Central memory CD8-positive, alpha-beta T cell (primary cell): ENCODE measurements at places on chromosomes 7 and 10.

GRCh38 chr7:123126171-123126570 lies 73.6 kb downstream of the SLC13A1 start:
- no peak for DNase-seq

DNA sequence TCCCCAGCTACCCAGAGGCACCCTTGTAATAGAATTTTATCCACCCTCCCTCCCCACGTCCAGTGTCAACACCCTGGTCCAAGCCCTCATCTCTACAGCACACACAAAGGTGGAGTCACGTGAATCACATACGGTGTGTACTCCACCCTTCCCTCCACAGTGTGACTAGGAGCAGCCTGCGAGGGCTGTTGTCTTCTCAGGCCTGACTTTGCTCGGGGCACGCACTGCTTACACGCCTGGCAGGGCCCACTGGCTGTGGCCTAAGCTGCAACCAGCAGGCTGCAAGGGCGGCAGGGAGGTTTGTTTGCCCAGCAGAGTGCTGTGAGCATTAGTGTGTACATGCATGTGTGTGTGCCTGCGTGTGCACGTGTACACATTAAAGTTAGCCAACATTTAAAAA lies 93.7 kb downstream of the COBL start:
- no peak for DNase-seq

DNA sequence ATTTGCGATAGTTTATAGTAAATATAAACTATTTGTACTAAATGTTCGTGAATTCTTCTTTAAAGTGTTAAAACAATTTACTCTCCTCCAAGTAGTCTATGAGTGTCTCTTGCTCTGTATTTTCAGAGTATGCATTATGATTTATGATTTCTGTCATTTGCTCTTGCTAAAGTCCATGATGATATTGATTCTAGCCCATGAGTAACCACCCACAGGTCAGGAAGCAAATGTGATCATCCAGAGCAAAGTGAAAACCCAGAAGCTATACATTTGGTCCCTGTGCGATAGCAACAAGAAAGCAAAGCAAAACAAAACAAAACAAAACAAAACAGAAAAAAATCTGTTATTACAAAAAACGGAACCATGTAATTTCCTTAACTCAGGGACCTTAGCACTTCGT lies 225.9 kb downstream of the HDAC9 start:
- no peak for DNase-seq

GRCh38 chr7:52635021-52635420 lies 400.4 kb upstream of the POM121L12 start:
- DNase-seq: no peak

DNA sequence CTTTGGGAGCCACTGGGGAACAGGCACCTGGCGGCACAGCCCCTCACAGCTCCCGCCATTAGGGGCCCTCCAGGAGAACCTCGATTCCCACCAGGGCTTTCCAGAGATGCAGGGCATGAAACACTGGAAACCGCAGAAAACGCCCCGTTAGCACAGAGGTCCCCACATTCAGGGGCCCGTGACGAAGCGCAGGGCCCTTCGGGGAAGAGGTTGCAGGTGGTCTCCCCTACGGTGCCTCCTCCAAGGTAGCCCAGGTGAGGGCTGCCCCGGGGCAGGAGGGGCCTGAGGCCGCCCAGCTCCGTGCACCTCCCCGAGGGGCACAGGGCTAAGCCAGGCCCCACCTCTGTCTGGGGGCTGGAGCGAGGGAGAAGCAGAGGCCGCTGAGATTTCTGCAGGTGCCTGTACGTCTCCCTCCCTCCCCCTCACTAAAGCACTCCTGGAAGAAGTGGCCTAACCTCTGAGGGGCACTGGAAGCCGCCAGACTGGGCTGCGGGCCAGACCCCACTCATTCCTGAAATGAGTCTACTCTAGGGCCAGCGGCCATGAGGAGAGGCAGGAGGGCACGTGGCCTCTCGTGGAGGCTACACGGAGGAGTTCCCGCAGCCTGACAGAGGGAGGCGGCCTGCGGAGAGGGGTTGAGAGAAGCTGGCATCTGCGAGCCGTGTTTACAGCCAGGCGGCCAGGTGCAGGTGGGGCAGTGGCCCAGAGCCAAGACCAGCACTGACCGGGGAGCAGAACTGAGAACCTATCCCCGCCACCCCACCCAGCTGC lies 6.9 kb downstream of the PDGFA start:
- no peak for DNase-seq

DNA sequence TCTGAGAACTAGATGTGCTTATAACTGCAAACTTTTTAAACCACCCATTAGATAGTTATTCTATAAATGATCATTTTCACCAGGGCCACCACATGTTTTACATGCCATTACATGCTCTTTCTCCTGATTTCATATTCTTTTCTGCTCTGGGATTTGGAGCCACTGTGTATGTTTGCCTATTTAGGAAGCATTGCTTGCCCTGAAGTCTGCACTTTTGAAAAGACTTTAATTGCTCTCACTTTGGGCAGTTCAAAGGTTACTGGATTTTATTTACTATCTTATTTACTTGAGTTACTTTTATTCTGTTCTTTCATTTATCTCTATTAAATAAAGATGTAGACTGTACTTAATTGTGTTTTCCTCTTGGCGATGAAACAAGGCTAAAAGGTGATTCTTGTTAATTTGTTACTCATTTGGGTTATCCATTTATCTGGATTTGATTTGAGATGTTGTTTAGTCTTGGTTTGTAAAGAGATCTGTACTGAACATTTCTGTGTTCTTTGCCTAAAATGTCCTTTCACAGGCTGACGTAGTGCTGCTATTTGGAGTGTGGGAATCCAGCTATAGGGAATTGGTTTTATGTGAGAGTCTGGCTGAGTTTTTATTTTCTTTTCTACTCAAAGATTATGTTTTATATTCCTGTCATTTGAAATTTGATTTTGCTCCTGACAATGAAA lies 88.8 kb downstream of the SUGCT start:
- no peak for DNase-seq

- peak; percentile 46 for DNase-seq
These were observed 36.4 kb downstream of the DPYSL4 start for GRCh38 chr10:132223156-132223590.

- no peak for DNase-seq
These were observed 115.3 kb upstream of the BMPER start for GRCh38 chr7:33789871-33790630.

- no peak for DNase-seq
These were observed 18.8 kb downstream of the DNAJC9 start for GRCh38 chr10:73228247-73228646.

DNA sequence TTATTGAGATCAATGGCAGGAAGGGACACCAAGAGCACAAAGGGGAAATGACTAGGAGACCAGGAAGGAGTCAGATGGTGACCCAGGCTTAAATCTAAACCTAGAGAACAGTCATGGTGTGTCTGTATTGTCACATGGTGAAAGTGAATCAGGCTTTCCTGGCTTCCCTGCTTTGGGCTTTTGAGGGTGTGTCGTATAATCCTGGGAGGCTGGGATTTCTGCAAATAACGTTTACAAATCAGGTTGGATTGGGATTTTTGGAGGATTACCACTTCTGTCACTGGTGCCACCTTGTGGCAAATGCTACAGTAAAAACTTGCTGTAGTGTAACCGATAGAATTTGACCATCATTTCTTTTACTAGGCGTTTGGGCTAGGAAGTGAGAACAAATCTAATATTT lies 502.6 kb downstream of the NRG3 start:
- no peak for DNase-seq

DNA sequence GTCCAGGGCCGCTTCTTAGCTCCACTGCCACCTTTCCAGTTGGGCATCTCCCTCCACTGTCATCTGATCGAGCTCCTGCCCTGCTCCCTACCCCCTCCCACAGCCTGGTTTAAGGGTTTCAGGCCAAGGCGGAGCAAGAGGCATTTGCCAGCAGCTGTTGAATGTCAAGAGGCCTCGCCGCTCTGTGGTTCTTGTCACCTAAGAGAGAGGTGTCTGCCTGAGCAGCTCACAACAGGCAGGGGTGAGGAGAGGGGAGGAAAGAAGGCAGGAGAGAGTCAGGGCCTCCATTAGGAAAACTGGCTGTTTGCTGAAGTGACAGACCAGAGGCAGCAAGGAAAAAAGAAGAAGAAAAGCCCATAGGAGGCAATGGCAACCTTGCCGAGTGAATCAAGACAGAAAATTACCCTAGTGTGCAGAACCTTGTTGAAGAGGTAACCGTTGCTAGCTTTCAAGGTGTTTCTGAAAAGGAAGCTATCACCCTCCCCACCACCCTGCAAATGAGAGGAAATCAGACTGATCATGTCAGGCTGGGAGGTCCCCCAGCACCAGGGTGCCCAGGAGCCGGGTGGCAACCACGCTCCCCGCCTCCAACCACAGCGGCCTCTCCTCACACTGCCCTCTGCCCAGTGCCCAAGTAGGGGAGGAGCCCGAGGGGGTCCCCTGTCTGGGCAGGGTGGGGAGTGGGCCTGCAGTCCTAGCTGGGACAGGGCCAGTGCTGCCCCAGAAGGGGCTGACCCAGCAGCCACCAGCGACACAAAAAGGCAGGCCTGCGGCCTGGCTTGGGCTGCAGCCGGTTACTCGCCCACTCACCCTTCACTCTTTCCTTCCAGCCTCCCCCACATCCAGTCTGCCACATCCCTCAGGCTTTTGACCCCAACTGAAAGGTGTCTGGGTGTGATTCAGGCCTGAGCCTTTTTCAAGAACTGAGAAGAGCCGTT lies 7.1 kb downstream of the GATA3 start:
- peak; percentile 49 for DNase-seq

GRCh38 chr10:71726580-71727104 lies 7.1 kb upstream of the C10orf105 start:
- no peak for DNase-seq

DNA sequence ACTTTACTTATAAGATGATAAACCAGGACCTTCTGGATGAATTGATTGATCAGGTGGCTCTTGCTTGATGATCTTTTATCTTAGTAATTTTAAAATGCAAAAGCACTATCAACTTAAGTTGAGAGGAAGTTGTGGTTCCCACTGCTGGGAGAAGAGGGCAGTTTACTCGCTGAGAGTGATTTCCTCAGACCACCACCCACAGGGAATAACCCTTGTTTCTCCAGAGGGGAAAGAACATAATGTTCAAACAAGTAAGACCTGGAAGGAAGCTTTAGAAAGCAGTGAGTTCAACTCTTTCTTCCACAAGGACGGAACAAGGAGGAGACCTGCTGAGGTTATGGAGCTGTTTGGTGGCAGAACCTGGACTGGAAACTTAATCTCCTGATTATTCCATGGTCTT lies 138.7 kb downstream of the FAM204A start:
- DNase-seq: no peak

- no peak for DNase-seq
These were observed 205.3 kb upstream of the HABP2 start for GRCh38 chr10:113347508-113347907.

DNA sequence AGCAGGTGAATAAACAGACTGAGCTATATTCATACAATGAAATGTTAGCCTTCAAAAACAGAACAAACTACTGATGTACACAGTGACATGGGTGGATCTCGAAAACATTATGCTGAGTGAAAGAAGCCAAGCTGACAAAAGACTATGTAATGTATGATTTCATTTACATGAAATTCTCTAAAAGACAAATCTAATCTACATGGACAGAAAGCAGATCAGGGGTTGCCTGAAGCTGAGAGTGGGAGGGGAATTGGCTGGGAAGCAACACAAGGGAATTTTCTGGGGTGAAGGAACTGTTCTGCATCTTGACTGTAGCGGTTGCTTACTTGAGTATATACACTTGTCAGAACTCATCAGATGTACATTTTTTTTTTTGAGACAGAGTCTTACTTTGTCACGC lies 121.7 kb upstream of the SVIL start:
- no peak for DNase-seq

- DNase-seq: no peak
These were observed at the start of gene TFPI2 for GRCh38 chr7:93890464-93891068. TSS of gene TFPI2 (minus strand) at chr7:93890753. CDS start at chr7:93890678, 75 bp downstream.

DNA sequence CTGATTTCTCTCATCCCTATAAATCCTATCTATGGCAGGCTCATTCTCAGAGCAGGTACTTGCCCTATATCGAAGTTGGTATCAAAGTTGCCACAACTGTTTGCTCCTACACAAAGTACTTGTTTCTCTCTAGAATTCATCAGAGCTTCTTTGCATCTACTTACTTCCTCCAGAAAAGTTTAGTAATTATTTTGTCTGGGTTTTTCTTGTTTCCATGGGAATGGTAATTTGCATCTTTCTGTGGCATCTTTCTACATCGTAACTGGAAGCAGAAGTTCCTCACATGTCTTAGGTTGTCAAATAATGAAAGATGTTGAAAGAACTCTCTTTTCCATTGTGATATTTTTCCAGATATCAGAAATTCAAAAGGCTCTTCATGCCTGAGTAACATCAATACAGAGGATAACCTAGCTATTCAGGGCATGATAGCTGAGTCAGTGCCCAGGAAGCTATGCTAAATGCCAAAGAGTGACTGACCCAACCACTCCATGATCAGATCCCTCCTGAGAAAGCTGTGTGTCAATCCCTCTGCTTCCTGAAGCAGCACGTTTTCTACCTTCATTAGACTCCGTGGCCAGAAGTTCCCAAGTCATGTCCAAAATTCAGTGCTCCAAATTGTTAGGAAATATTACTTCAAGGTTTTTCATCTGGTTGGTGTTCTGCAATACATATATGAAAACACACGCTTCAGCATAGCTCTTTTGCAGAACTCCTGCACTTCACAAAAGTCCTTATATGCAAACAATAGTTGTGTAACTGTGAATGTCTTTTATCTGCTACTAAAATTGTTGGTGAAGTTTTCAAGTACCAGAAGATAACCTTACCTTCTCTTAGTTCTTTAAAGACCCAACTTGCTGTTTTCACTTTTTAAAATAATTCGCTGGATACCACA lies 216.5 kb downstream of the VTI1A start:
- no peak for DNase-seq

DNA sequence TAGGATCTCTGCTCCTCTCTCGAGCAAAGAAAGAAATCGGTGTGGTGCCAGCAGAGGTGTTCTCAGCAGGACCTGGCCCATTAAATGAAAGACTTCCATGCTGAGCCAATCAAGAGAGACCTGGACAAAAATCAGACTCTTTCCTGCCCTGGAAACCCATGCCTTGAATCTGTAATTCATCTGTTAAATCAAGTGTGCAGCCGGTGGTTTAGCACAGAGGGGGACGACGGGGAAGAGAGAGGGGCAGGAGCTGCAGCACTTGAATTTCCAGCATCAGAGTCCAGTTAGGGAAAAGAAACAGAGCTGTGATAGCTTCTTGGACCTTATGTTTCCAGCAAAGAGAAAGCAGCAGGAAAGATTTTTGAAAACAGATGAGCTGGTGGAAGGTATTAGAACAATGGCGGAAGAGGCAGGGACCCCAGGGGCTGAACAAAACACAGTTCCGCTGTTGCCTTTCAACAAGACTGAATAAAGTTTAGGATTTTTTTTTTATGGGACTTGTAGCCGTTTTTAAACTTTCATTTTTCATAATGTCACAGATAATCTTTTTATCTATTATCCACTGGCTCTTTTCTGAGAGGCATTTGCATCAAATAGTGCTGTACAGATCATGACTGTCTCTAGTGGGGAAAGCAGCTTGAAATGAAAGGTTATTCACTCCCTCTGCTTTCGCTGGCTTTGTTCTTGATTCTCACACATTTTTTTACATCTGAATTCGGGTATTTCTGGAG lies 543.6 kb upstream of the GALNT17 start:
- DNase-seq: no peak

DNA sequence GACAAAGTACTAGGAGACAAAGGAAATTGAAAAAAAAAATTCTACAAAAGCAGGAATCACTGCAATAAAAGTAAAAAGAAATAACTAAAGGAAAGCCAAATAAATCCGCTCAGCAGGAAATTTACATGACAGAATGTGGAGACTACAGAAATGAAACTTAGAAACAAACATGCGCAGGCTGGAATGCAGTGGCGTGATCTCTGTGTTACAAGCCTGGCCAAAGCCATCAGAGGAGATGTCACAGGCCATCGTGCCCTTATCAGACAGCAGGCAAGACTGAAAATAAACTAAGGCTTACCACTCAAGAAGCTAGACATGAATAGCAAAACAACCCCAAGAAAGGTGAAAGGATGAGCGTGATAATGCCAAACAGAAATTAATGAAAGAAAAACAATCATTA lies 6.3 kb upstream of the CAMK2B start:
- DNase-seq: no peak
